ENCODE measurements at places on chromosomes 6 and 20. TPM values are rescaled to one million over a fixed set of nuclear protein-coding genes. Genes with fewer than 3 reads are reported as not detected.

- DNase-seq, result no peak
Measured at GRCh38 chr6:12383448-12383847, 93.3 kb downstream of the EDN1 start.

GRCh38 chr6:139080255-139080920 lies 51.8 kb downstream of the ABRACL start:
- DNase-seq, result no peak

- no peak for DNase-seq
Measured at GRCh38 chr6:134457941-134458340, 140.0 kb upstream of the SGK1 start.

GRCh38 chr6:136035378-136036070 lies 184.0 kb downstream of the PDE7B start:
- DNase-seq, result no peak

GRCh38 chr20:25058051-25058846 lies at the start of gene ACSS1:
TSS of gene ACSS1 (minus strand) at chr20:25058139. CDS start at chr20:25058102, 37 bp downstream.
- DNase-seq, result no peak

GRCh38 chr6:18845896-18846295 lies 458.7 kb downstream of the RNF144B start:
- DNase-seq, result no peak

GRCh38 chr6:77502981-77503380 lies 39.7 kb upstream of the HTR1B start:
- DNase-seq, result no peak

DNA sequence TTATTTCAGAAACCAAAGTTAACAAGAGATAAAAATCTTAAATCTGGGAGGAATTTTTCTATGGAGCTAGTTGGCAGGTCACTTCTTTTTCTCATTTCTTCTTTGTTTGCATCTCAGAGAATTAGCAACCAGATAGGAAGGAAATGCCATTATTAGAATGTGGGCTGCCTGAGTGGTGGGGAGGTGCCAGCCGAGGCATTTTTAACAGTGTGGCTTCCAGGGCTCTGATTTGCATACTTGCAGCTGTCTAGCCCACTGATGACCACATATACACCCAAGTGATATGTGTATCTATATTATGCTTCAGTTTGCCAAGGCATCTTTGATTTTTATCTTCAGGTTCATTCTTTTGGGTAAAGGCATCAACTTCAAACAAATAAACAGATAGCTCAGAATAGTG lies 206.7 kb downstream of the CLIC5 start:
- no peak for DNase-seq

GRCh38 chr6:149581349-149581748 lies 15.2 kb downstream of the GINM1 start:
- no peak for DNase-seq

DNA sequence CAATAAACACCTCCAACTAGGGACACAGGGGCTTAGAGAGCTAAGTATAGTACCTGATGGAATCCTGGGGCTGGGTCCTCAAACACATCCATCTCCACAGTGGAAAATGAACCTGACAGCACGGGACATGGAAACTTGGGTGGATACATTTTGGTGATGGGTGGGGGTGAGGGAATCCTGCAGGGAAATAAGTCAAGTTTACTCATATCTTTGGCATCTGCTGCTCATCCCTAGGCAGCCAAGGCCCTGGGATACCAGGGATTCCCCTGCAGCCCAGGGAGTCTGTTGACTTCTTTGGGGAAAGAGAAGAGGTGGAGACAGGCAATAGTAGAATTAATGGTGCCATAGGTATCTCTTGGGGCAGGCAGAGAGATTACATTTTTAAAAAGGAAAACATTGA lies 6.6 kb downstream of the APOBEC2 start:
- no peak for DNase-seq

- no peak for DNase-seq
Measured at GRCh38 chr6:63236398-63236817, 25.1 kb downstream of the FKBP1C start.

- DNase-seq, result no peak
Measured at GRCh38 chr6:142925575-142926110, 19.3 kb downstream of the HIVEP2 start.

DNA sequence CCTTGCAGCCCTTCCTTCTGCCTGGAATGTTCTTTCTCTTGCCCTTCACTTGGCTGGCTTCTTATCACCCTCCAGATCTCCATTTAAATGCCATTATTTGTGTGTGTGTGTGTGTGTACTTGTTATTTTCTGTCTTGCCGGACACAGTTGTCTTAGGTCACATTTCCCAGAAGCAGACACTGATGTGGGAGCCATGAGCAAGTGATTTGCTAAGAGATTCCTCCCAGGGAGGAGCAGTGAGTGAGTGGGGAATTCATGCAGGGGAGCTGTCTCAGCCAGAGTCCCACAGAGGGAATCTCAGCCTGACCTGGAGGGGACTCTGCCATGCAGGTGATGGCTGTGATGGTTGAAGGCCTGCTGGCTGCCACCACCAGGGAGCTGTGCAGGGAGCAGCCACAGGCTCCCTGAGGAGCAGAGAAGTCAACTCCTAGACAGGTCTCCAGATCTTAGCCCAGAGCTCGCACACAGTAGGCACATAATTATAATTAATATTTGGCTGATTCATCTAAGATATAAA lies 96.5 kb downstream of the SYNDIG1 start:
- DNase-seq, result no peak

DNA sequence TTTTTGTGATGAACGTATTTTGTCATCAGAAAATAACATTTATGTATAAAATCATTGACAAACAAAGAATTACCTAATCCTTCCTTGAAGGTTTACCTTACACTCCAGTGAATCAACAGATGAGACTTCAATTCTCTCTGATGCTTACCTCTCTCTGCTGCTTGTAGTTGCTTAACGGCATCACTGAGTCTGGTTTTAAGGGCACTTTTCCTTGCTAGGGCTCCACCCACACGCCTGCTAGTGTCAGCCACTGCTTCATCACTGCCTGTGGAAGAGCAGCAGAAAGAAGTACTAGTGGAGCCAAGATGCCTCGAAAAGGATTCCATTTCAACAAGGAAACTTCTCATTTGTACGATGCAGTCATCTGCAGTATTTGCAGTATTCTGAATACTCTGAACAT lies 63.0 kb downstream of the FAM229B start:
- peak; percentile 27 for DNase-seq

DNA sequence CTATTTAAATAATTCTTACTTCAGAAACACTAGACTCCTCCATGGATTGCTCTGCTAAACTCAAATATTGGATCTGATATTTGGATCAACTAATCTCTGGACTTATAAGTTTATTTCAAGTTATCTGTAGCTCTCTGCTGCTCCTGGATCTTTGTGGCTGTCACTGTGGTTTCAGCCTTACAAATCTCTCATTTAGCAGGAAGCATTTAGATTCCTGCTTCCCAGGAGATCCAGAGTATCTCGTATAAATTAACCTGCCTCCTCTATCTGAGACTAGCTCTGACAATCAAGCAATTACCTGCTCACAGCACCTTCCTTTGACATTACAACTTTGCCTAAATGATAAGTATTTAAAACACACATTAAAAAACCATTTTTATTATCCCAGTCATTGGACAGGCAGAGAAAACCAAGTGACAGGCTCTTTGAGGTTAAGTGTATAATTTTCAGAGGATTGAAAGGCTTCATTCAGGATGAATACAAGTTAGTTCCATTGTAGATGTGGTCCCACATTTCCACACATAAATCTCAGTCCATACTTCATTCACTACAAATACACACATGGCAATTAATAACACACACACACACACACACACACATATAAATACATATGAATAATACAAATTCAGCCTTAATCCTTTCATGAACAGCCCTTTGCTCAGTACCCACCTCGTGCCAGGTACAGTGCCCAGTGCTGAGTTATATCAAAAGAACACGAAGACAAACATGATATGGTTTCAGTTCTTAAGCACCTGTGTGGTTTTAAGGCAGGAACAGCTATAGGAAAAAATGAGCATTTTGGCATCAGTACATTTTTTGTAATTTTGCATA lies 55.5 kb upstream of the PLCB1 start:
- no peak for DNase-seq

Gene ZNF391
- total RNA-seq, result 5.8 TPM

Data from K562 (cell line).